ENCODE measurements at places on chromosomes 1 and 21.

- DNase-seq: no peak
Observed at GRCh38 chr21:38646213-38646837, 148.0 kb upstream of the ERG start.

DNA sequence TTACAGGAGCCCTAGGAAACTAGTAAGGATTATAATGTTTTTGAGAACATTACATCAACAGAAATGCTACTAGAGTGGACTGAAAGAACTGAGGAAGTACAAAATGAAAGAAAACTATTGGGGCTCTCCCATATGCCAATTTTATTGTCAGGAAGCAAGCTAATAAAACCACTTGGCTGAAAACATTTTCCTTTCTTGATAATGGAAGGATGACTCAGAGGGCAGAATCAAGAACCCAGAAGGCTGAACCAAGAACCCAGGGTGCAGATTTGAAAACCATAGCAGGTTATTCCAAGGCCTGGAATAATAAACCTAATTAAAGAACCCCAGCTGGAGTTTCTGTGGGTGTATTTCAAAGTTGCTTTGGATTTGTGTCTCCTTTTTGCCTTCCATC lies 70.7 kb downstream of the RPE65 start:
- DNase-seq: no peak

DNA sequence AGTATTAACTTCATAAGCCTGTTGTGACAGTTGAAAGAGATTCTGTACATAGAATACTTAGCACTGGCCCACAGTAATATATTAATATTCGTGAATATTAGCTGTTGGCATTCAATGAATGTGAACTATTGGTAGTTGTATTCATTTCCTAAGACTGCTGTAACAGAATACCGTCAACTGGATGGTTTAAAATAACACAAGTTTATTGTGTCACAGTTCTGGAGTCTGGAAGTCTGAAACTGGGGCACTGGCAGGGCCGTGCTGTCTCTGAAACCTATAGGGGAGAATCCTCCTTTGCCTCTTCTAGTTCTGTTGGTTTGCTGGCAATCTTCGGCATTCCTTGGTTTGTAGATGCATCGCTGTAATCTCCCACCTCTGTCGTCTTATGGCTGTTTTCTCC lies 47.5 kb downstream of the OLFML3 start:
- DNase-seq: no peak

GRCh38 chr1:39990428-39990827 lies 35.5 kb downstream of the MFSD2A start:
- DNase-seq: no peak

DNA sequence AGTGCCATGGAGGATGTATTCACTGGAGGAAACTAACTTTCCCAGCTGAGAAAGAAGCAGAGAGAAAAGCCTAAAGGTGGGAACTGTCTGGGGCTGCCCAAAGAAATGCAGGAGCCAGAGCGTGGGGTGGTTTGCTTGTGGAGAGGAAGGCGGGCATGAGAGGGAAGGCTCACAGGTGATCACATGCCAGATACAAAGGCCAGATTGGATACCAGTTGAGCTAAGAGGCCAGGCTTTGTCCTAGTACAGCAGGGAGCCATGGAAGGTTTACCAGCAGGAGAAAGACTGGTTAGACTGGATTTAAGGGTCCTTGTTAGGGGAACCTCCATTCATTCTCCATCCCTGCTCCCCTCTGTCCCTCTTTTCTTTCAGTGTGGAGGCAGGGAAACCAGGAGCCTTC lies 66.4 kb downstream of the BEND5 start:
- no peak for DNase-seq

- DNase-seq: no peak
Observed at GRCh38 chr1:208201229-208201628, 43.0 kb downstream of the PLXNA2 start.

DNA sequence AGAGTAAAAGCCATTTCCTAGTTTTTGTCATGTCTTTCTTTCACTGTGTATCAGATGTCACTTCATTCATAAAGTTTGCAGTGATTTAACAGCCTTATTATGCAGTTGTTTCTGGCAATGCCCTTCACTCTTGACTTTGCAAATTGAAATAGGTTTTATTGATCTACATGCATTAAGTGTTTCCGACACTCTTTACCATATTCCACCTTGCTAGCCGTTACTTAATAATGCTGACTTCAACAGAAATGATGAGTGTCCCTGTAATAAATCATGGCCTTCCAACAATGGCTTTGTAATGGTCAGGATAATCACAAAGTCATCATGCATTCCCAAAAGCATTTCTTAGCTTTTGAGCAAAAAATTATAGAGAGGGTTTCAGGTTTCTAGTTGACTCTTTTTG lies 236.8 kb upstream of the FMN2 start:
- DNase-seq: peak; percentile 34

GRCh38 chr1:100719490-100719889 lies at the start of gene VCAM1:
VCAM1 (plus strand) TSS chr1:100719742; CDS start chr1:100719861, 119 bp downstream.
- no peak for DNase-seq

GRCh38 chr1:109373126-109373525 lies 24.6 kb downstream of the SORT1 start:
- DNase-seq: no peak

DNA sequence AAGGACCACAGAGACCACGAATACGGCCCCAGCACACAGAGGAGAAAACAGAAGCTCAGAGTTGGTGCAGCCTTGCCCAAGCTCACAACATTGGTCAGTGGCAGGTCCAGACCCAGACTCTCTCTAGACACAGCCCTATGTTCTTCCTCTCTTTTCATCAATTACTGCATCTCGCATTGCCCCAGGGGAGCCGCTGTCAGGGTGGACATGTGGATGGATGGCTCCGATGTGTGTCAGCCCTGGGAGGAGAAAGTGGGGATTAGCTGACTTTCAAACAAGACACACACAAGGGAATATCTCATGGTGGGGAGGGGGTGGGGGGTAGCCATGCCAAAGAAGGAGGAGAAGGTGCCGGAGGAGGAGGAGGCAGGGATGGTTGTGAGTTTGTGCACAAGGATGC lies 556.8 kb downstream of the NPHP4 start:
- no peak for DNase-seq

- DNase-seq: no peak
Observed at GRCh38 chr1:8631163-8631562, 186.3 kb downstream of the RERE start.

- DNase-seq: no peak
Observed at GRCh38 chr1:19465123-19465522, 20.2 kb downstream of the CAPZB start.

DNA sequence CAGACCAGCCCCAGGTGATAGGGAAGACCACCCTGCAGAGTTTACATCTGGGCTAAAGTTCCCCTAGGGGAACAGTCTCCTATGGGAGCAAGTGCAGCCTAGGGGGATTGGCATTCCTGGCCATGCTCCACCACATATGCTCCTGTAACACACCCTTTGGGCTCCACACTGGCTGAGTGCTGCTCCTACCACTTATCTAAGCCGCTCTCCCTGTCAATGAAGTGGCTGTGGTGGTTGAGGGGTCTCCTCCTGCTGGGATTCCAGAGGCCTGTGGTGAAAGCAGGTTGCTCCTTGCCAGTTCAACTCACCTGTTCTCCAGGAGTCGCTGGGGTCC lies 51.1 kb downstream of the COL24A1 start:
- DNase-seq: no peak

- DNase-seq: no peak
Observed at GRCh38 chr1:231613419-231614349, 12.9 kb upstream of the DISC1 start.

GRCh38 chr1:117436513-117436912 lies 69.3 kb downstream of the MAN1A2 start:
- DNase-seq: no peak

DNA sequence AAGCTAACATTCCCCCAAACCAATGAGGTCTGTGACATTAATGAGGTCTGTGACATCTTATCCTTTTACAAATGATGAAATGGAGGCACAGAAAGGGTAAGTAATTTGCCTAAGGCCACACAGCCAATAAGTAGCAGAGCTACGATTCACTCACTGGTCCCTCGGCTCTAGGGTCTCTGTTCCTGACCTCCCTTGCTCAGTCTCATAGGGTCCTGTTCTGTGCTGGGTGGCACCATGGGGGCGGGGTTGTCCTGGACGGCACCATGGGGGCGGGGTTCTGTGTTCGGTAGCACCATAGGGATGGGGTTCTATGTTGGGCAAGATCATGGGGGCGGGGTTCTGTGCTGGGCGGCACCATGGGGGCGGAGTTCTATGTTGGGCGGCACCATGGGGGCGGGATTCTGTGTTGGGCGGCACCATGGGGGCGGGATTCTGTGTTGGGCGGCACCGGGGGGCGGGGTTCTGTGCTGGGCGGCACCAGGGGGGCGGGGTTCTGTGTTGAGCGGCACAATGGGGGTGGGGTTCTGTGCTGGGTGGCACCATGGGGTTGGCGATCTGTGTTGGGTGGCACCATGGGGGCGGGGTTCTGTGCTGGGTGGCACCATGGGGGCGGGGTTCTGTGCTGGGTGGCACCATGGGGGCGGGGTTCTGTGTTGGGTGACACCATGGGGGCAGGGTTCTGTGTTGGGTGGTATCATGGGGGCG lies 55.6 kb downstream of the CLSTN1 start:
- DNase-seq: no peak

DNA sequence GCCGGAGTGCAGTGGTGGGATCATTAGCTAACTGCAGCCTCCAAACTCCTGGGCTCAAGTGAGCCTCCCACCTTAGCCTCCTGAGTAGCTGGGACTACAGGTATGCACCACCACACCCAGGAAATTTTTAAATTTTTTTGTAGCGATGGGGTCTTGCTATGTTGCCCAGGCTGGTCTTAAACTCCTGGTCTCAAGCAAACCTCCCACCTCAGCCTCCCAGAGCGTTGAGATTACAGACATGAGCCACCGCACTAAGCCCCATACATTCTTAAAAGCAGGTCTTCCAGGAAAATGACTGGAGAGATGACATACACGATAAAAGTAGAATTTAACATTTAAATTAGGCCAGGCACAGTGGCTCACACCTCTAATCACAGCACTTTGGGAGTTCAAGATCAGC lies 13.4 kb downstream of the MTFR1L start:
- no peak for DNase-seq

DNA sequence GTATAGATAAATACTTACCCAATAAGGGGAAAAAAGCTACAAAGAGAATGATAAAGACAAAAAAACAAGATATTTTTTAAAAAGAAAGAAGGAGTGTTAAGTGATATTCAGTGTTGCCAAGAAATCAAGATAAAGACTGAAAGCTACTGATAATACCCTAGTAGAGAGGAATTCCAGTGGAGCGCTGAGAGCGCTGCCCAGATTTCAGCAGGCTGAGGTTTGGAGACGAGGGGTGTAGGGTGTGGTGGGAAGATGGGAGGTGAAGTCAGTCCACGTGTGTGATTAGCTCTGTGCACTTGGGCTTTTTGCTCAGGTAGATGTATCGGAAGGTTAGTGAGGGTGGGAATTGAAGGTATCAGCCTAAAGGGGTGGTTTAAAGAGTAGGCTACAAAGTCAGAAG lies 47.8 kb downstream of the FMN2 start:
- DNase-seq: no peak

DNA sequence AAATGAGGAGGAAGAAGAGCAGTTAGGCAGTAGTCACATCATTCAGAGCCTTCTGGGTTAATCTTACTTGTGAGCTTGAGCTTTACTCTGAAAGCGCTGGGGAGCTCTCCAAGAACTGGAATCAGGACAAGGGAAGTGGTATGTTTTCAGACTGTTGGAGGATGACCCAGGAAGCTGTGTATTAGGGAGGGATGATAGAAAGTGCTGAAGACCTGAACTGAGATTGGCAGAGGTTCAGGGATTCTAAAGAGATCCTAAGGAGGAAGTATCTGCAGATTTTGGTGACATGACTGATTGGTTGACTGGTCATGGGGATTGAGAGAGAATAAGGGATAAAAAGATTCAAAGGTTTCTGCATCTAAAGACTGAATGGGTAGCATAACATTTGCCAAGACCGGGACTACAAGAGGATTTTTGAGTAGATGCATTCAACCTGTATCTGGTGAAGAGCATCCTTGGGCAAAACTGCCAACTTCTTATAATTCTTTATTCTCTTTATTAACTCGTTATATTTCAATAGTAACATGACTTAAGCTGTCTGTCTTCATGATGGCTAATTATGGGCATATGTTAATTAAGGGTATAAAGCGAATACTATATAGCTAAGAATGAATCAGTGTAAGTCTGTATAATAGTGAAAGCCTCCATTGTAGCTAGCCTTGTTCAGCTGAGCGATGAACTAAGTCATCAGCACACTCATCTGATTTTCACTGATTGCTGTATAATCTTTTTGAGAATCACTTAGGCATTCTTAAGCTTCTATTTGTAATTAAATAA lies 41.8 kb downstream of the XCL1 start:
- DNase-seq: no peak

DNA sequence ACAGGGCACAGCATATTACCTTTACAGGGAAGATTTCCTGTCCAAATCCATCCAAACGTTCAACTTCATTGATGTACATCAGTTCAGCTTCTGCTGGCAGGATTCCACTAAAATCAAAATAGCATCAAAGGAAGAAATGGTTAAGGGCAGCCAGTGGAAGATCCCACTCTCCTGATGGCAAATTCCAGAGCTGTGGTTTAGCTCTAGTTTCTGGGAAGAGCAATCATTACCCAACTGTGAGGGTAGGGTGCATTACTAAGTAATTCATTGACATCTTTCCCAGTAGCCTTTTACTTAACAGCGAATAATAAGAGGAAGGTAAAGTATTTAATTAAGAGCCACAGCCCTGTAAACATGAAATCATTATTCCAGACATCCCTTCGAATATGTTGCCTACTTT lies 120.7 kb downstream of the SMYD2 start:
- no peak for DNase-seq

GRCh38 chr1:199009447-199009846 lies 370.6 kb downstream of the PTPRC start:
- no peak for DNase-seq

DNA sequence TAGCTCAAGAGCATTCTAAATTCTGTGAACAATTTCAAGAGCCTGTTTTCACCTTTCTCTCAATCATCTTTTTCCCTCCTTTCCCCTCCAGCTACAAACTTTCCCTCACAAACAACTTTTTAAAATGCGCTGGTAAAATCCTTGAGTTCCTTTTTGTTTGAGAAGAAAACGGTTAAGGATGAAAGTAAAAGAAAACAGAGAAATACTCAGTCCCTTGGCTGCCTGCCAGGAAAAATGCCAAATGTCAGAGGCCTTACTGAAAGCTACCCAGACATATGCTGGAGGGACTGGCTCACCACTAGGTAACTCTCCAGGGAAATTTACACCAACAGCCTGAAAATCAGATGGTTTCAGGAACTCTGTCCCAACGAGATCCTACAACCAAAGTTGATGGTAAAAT lies 11.0 kb upstream of the SERBP1 start:
- DNase-seq: no peak

- DNase-seq: no peak
Observed at GRCh38 chr21:39132248-39132647, 51.0 kb downstream of the PSMG1 start.

GRCh38 chr1:52179073-52179472 lies 37.2 kb downstream of the ZFYVE9 start:
- DNase-seq: no peak

- DNase-seq: peak; percentile 26
Observed at GRCh38 chr1:179706339-179706941, 36.7 kb upstream of the FAM163A start.

All from NCI-H1930 (cell line).